ENCODE measurements at places on chromosomes 7 and 10.
A peak's percentile ranks its signal among the peaks of the same experiment; 100 is the strongest.

DNA sequence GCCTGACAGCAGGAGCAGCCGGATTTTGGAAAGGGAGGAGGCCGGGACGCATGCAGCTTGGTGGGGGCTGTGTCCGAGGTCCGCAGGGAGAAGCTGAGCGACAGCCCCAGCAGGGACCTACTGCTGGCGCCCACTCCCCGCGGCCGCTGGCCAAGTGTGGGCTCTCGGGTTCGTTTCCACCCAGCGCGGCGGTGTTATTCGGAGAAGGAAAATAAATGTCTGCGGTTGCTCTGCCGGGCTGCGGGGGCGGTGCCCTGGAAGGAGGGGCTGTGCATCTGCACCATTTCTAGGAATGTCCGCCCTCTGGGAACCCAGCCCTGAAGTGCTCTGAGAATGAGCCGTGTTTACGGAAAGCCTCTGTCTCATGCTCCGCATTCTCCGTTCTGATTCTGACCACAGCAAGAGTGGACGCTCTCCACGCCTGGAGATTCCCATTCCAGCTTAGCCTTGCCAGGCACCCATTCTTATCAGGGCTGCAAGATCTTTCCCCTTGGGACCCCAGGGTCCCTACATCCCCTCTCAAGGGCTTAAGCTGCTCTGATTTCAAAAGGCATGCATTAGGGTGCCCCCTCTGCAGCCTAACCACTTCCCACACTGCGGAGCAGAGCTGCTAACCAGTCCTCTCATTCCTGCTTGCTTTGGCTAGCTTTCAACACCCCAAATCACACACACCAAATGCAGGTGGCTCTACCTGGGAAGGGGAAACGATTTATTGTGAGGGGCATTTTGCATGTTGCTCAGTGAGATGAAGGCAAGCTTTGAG, 256.6 kb upstream of the GLI3 start:
- DNase-seq: peak; percentile 80

DNA sequence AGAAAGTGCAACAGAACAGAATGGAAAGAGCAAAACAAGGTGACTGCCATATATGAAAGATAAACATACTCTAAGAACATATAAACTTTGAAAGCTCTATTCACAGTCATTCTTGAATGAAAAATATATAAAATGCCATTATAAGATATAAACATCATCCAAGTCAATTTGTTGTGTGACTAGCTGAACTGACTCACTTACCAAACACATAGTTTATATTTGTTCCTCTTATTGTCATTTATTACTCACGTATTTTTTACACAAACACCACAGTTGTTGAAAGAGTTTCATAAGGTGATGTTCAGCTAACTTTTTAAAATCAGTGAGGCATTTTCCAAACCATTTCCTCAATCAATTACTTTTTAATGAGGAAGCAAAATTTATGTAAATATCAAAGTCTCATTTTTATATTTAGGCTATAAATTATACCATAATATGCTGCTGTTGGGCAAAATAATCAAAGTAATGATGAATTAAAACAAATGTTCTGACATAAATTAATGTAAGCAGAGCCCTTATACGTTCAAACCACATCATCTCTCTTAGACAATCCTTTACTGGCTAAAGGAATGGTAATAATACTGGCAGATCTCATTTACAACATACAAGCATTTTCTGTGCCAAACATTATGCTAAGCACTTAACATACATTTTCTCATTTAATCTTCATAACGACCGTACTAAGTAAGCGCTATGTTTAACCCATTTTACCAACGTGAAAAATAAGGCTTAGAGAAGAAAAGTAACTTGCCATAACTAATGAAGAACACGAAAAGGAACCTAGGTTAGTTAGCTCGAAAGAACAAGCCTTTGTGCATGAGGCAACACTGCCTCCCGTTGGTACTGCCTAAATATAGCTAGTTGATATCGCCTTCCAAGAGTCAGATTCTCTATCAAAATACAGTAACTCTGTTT, 7.3 kb downstream of the LRRN3 start:
- peak; percentile 25 for DNase-seq

GRCh38 chr7:13879994-13880686, 109.3 kb downstream of the ETV1 start:
- peak; percentile 73 for DNase-seq

DNA sequence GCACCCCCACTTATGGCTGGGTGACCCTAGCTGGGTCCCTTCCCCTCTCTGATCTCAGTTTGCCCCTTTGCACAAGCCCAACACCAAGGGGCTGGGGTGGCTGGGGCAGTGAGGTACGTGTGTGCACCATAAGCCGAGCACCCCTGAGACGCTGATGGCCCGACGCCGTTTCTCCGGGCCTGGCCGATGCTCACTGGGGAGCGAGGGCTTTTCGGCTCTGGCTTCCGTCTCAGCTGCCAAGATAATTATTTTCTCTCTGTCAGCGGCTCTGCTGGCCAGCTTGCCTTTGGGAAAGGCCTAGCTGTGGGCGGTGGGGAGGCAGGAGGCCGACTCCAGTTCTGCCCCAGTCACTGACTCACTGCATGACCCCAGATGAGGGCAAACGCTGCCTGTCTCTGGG, 91.0 kb downstream of the ZMIZ1 start:
- DNase-seq: peak; percentile 53

DNA sequence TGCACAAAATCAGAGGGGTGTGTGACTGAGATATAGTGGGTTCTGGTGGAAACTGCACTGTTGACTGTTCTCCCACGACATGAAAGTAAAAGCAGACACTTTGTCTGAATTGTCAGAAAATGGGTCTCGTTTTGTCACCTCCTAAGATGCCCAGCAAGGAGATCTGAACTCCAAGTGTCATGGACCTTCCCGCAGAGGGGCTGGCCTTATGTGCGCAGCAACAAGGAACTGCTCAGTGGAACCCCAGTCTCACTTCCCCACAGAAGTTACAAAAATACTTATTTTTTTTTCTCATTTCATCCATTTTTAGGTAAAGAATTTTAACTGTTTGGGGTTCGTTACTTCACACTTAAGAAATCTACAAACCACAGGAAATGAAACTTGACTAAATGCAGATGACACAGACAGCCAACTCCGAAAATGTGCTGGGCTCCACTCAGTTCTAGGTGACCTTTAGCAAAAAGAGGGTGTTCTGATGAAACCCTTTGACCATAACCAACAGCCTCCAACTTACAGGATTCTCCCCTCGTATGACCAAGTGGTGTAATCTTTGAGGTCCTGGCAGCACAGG, 115.0 kb downstream of the FAM107B start:
- no peak for DNase-seq

DNA sequence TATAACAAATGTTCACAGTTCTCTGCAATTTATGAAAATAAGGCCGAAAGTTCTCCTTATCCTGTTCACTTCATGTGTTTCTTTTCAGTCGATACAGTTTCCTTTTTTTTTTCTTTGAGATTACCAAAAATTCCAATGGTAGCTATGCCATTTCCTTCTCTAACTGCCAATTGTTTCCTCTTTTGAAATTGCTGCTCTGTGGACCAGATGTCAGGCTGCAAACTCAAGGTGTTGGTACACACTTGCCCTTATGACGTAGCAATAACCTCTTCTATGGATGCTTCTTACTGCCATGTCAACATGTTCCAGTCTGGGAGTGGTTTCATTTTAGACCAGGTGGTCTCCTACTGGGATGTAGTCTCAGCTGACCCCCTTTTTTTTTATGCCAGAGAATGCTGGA, 52.9 kb downstream of the CASD1 start:
- DNase-seq: peak; percentile 21

DNA sequence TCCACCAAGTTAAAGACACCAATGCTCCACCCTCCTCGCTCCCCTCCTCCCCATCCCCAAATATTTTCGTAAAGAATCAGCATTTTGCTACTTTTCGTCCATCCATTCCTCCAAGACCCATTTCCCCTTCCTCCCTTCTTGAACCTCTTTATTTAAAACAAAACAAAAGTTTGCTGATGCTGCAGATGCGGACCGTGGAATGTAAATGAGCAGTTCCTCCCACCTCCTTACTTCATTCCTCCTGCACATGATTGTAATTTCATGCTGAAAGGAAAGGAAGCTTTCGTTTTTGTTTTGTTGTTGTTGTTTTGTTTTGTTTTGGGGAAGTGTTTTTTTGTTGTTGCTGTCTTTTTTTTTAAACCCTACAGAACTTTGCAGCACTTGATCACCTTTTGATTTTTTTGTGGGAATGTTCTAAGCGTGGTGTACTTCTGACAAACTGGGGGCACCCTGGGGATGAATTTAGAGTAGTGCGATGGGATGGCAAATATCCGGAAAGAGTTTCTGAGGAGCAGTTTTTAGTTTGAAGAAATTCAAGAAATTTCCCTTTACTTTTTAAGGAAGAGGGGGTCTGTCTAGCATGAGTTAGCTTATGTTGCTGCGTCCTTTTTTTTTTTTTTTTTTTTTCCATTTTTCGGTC, 177.3 kb downstream of the TCF7L2 start:
- no peak for DNase-seq

- DNase-seq: no peak
Observed at GRCh38 chr10:110733218-110733952, 89.2 kb downstream of the RBM20 start.
